Activated naive CD4-positive, alpha-beta T cell treated with anti-CD3 and anti-CD28 coated beads, Interleukin-2, amount 50 U/mL, for 72 hours (primary cell): ENCODE measurements at places on chromosomes 7 and 10.

GRCh38 chr10:72082856-72083789, 5.2 kb downstream of the SPOCK2 start:
- no peak for DNase-seq

GRCh38 chr7:1175967-1176851, 16.2 kb upstream of the ZFAND2A start:
- peak; percentile 87 for DNase-seq

DNA sequence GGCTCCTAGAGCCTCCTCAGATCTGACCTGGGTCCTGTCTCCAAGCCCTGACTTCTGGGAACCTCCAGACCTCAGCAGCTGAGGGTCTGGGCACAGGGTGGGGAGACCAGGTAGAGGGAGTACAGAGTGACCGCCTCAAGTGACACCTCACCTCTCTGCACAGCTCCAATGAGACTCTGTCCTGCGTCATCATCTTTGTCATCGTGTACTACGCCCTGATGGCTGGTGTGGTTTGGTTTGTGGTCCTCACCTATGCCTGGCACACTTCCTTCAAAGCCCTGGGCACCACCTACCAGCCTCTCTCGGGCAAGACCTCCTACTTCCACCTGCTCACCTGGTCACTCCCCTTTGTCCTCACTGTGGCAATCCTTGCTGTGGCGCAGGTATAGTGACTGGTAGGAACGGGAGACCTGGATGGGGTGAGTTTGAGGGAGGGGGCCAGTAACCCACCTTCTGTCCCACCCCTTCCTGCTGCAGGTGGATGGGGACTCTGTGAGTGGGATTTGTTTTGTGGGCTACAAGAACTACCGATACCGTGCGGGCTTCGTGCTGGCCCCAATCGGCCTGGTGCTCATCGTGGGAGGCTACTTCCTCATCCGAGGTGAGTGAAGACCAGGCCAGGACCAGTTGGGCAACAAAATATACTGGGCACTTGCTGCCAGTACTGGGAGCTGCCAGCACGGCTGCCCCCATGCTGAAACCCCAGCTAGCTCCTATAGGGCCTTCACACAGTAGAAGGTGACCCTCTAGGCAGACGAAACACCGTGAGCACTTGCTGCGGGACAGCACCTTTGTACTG, 17.8 kb downstream of the SMO start:
- no peak for DNase-seq

- DNase-seq, result no peak
Measured at GRCh38 chr10:70648427-70648826, 23.9 kb upstream of the ADAMTS14 start.

GRCh38 chr7:41207141-41207540, 495.7 kb downstream of the INHBA start:
- no peak for DNase-seq

DNA sequence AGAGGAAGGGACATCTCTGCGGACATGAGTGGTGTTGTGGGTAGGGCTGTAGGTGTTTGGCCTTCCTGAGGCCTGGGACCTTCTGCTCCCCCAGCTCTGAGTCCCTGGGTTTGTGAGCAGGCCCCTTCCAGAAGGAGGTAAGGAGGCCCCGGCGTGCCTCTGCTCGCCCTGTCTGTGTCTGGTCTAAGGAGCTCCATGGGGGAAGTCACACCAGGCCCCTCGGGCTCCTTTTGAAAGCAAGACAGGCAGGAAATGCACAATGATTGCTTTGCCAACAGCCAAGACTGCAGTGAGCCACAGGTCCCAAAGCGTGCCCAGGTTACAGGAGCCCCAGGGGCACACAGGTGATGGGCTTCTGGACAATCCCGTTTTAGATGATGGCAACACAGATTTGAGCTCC, 89.5 kb downstream of the FAM53B start:
- DNase-seq, result no peak

DNA sequence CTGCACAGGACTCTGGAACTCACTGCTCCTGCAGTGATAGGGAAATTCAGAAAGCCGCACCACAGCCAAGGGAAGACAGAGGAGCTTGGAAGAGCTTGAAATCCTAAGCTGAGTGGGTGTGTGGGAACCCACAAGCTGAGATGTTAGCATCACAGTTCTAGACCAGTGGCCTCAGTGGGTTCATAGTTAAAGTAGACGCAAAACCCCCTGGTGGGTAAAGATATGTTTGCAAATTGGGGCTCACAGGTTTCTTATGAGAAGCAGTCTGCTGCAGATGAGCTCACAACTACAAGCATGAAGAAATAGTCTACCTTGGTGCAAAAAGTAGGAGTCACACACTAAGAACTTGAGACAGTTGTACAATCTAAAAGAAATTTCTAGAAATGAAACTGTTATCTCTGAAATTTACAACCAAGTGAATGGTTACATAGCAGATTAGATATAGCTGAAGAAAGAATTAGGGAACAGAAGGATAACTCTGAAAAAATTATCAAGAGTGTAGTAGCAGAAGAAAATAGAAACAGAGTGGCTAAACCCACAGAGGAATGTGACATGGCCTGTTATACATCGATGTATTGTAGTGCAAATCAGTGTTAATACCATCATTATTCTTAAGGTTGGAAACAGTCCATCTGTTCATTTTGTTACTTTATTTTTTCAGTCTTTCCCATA, 77.2 kb downstream of the DYNC2I1 start:
- DNase-seq, result no peak

DNA sequence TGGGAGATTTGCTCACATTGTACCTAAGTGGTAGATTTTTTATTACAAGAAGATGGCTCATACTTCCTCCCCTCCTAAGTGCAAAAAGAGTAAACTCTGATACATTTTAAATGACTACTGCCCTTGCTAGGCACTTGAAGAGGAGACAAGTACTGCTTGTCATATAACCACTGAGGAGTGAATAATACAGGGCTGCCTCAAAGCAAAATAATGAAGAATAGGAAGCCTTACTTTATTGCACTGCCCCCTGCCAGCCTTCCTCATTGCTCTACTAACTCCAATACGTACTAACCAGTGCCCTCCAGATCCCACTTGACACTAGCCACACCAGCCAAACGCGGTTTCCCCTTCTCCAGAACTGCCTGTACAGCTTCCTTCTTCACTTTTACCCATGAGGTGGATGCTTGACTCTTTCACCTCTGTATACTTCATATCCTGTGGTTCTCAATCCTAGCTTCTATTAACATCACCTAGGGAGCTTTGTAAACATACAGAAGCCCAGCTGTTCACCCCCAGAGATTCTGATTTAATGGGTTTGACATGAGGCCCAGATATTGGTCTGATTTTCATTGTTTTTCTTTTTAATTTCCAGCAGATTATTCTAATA, 11.7 kb upstream of the MTERF1 start:
- no peak for DNase-seq

DNA sequence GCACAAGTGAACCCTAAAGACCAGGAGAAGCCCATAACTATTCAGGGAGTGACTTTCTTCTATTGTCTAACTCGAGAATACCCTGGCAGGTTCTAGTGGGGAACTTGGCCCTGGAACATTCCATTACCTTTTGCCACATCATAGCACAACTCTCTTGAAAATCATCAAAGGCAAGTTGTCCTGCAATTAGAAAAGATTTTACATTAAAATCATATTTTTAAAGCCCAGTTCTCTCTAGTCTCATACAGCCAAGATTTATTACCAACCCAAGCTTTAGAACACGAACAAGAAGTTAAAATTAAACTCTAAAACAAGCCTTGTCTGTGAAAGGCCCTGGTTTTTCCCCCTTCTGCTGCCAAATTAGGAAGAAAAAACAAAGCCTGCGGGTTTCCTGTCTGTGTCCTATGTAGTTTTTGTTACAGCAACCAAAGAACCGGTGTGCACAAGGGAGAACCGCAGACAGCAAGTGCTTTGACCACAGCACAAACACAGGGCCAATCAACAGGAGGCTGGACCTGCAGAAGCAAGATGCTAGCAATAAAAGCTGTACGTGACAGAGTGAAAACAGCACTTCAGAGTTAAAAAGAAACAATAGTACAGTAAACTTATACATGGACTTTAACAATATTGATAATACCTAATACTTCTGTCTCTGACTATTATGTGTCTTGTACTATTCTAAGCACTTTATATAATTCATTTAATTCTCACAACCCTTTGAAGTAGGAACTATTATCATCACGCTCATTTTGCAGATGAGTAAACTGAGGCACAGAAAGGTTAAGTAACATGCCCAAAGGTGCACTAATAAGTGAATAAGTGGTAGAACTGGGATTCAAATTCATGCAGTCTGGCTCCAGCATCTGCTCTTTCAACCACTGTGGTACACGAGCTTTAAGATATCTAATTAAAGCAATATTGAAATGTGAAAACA, 65.8 kb downstream of the STK17A start:
- DNase-seq, result peak; percentile 55

DNA sequence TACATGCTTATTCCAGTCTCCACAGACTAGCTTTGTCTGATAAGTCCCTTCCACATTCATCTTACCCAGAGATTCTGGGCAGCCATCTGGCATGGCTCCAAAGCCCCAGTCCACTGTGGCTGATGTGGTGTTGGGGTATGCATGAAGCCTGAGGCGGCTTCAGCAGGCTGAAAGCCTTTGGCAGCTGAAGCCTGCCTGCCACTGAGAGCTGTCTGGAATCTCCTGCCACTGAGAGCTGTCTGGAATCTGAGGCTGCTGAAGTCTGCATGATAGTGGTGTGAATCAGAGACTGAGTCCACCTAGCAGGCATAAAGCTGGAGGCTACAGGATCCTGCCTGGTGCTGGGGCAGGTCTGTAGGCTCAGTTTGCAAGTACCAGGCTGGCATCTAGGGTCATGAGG, 87.1 kb downstream of the DYNC1I1 start:
- no peak for DNase-seq

DNA sequence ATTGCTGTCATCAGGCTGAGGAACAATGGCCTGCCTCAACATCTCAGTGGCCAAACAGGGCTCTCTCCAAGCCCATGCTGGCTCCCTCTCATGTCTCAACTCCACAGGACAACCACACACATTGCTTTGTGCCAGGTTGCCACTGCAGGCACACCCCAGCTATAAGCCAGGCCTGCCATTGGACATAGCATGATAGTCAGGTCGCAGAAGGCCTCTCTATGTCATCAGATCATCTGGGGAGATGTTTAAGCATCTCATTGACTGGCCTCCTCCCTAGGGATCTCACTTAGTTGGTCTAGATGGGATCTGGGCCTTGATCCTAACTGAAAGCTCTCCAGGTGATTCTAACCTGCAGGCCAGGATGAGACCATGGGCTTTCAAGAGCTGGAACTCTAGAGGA, 257.2 kb downstream of the GRID1 start:
- no peak for DNase-seq

DNA sequence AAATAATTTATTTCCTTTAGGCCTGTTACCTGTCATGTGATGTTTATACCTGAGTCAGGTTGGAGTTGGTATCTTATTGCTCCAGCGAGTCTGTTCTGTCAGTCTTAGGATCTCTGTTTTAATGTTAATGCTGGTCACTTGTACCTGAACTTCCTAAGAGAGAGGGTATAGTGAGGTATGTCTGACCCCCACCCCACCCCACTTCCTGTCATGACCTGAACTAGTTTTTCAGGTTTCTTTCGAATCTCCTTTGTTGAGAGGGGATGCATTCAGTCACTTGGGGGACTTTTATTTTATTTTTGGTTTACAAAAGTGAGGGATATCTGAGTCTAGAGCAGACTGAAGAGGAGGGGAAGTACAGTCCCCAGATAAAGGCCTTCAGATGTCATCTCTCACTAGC, 769.0 kb upstream of the COBL start:
- no peak for DNase-seq

- no peak for DNase-seq
Measured at GRCh38 chr10:97517778-97518300, 19.1 kb downstream of the UBTD1 start.

GRCh38 chr10:113297226-113297625, 255.6 kb upstream of the HABP2 start:
- no peak for DNase-seq

GRCh38 chr7:90726623-90727022, 130.5 kb downstream of the CDK14 start:
- no peak for DNase-seq

GRCh38 chr7:44313016-44313415, 12.4 kb downstream of the CAMK2B start:
- DNase-seq, result no peak

GRCh38 chr7:77501192-77501515, 35.9 kb upstream of the PTPN12 start:
- no peak for DNase-seq

- DNase-seq, result no peak
Measured at GRCh38 chr7:24764011-24764410, 6.7 kb upstream of the GSDME start.

DNA sequence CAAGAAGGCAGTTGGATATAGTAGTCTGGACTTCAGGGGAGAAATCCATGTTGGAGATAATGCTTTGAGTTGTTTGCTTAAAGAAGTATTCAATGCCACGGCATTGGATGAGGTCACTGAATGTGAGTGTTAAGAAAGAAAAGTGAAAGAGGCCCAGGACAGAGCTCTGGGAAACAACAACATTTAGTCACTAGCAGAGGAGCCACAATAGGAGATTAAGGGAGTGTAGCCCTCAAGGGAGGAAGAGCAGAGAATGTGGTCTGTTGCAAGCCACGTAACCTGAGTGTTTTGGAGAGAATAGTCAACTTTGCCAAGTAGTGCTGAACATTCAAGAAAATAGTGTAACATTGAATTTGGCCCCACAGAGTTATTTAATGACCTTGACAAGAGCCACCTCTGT, 114.7 kb downstream of the MYO3A start:
- no peak for DNase-seq

GRCh38 chr7:155296788-155297516, 726 bp upstream of the INSIG1 start:
- peak; percentile 94 for DNase-seq

DNA sequence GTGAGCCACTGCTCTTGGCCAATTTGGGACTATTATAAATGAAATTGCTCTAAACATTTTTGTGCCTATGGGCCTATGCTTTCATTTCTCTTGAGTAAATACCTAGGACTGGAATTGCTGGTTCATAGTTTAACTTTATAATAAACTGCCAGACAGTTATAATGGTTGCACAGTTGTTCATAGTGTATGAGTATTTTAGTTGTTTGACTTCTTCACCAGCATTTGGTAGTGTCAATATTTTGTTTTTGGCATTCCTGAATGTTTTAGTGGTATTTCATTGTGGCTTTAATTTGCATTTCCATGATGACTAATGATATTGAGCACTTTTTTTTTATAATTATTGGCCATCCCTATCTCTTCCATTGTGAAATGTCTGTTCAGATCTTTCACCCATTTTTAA, 29.5 kb downstream of the PLEKHA8 start:
- DNase-seq, result no peak

DNA sequence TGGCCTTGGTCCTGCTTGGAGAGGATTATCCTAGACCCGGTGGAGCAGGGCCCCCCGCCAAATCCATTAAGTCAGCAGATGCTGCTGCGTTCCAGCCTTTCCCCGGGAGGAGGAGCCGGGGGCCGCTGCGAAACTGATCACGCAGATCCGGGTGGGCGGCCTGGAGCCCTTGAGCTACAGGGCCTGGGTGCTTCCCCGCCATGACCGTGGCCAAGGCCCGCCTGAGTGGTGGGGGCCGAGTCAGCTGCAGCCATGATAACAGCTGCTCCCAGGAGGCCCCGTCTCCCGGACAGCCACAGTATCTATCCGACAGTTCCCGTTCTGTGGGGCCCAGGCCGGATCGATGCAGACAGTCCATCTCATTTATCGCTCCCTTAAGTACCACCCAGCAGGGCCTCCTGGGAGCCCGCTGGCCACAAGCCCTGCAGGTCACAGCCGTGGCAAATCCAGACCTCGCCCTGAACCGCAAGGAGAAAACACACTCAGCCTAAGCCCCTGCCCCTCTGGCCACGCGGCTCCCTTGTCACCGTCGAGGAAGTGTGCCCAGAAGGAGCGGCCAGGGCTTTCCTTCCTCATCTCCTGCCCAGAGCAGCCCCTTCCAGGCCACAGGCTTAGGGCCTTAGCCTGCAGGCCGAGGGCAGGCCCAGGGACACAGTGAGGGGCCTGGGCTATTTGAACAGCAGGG, 34.4 kb upstream of the SLC29A4 start:
- no peak for DNase-seq
